ENCODE measurements at places on chromosomes 11 and 22.

- DNase-seq: no peak
- no peaks in the 10 kb centered on the region for H3K36me3 ChIP-seq
- no peaks in the 10 kb centered on the region for H3K4me1 ChIP-seq
Observed at GRCh38 chr11:131695889-131696429, 325.5 kb downstream of the NTM start.

DNA sequence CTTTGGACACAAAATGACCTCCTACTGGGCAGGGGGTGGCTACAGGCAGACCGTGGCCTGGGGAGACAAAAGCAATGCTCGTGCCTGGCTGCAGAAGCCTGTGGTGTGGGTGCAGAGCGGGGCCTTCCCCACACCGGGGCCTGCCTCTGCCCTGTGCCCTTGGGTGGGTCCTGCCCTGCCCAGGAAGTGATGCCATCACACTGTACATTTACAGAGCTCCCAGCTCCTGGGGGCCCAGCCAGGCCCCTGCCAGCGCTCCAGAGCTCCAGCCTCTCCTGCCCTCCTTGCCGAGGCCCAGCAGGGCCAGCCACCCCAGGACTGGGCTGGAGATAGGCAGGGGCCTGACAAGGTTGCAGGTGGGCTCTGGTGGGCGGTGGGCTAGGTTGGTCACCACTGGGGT, 40.1 kb downstream of the MUC5B start:
- H3K36me3 ChIP-seq: peaks cover 22% of the 10 kb centered on the region
- peak; percentile 33 for DNase-seq
- H3K27ac ChIP-seq: peak overlapping the region; percentile 75
- peaks cover 9% of the 10 kb centered on the region for H3K4me1 ChIP-seq

GRCh38 chr11:130781931-130782330, 134.3 kb downstream of the SNX19 start:
- H3K4me1 ChIP-seq: peaks cover 8% of the 10 kb centered on the region
- H3K36me3 ChIP-seq: no peaks in the 10 kb centered on the region
- no peak overlapping the region for H3K27ac ChIP-seq
- no peak for DNase-seq

GRCh38 chr11:111115890-111116289, 129.6 kb upstream of the POU2AF2 start:
- no peak for DNase-seq
- no peak overlapping the region for H3K27ac ChIP-seq
- no peaks in the 10 kb centered on the region for H3K36me3 ChIP-seq
- H3K4me1 ChIP-seq: no peaks in the 10 kb centered on the region
- H3K4me3 ChIP-seq: no peak overlapping the region

- H3K36me3 ChIP-seq: no peaks in the 10 kb centered on the region
- H3K4me1 ChIP-seq: no peaks in the 10 kb centered on the region
- DNase-seq: no peak
- no peak overlapping the region for H3K27ac ChIP-seq
- H3K27me3 ChIP-seq: no peaks in the 10 kb centered on the region
Observed at GRCh38 chr11:126898802-126899201, 101.8 kb downstream of the KIRREL3 start.

- peaks cover 85% of the 10 kb centered on the region for H3K36me3 ChIP-seq
- H3K27me3 ChIP-seq: no peaks in the 10 kb centered on the region
- DNase-seq: peak; percentile 36
- H3K4me3 ChIP-seq: peak overlapping the region; percentile 94
Observed at GRCh38 chr22:45163099-45163450, 650 bp upstream of the NUP50 start.

DNA sequence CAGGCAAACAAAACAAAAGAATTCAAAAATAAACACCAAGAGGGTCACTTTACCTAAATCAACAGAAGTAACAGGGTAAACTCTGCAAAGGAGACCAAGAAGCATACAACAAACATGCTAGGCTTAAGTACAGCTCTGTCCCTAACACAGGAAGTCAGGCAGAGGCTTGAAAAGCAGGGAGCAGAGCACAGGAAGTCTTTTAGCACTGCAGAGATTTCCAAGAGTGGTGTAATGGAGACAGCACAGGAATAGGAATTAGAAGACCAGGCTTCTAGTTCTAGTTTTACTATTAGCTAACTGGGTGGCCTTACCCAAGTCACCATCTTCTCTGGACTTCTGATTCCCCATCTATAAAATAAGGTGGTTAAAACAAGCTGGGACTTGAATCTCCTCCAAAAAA, 1.9 kb downstream of the RBFOX2 start:
- peaks cover 37% of the 10 kb centered on the region for H3K4me1 ChIP-seq
- no peak for DNase-seq
- H3K27ac ChIP-seq: no peak overlapping the region
- H3K4me3 ChIP-seq: peak overlapping the region; percentile 87
- H3K36me3 ChIP-seq: peaks cover 29% of the 10 kb centered on the region

DNA sequence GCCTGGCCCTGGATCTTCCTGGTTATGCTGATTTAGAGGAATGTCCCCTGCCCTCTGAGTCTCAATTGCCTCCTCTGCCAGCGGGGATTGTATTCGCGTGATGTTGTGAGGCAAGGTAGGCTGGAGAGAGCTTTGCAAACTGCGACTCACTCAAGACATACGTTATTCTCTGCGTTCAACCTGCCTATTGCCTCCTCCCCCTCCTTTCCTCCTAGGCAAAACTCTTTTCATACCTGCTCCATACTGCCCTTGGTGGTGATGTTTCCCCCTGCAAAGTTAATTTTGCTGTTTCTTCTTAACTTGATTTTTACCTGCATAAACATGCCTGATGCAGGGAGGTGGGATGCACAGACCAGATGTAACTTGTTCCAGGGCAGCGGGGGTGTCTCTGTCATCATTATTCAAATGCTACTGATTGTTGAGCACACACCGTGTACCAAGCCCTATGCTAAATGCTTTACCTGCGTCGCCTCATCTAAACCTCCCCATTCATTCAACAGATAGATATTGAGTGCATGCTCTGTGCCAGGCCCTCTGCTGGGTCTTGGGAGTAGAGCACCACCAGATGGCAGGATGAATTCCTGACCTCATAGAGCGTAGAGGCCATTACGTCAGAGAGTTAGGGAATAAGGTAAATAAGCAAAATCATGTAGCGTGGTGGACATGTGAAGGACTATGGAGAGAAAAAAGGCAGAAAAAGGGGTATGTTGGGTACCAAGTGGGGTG, 29.0 kb downstream of the SGSM1 start:
- no peak overlapping the region for H3K27ac ChIP-seq
- H3K4me3 ChIP-seq: no peak overlapping the region
- no peaks in the 10 kb centered on the region for H3K36me3 ChIP-seq

DNA sequence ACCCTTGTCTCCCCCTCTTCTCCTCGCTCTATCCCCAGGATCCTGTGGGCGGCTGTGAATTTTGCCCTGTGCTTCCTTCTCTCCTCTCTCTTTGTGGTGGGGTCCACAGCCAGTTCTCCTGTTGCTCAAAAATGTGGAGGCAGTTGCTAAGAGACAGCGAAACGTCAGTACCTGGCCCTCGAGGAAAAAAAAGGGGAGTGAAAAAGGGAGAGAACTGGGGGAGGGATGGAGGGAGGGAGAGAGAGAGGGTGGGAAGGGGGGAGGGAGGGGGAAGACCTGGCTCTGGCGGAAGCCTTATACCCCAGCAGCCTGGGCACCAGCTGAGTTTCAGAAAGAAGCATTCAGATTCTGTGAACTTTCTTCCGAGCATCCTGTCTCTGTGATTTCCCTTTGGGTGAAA, 2.1 kb upstream of the LRRC55 start:
- no peak overlapping the region for H3K4me3 ChIP-seq
- no peaks in the 10 kb centered on the region for H3K36me3 ChIP-seq
- no peak overlapping the region for H3K27ac ChIP-seq
- H3K27me3 ChIP-seq: peaks cover 37% of the 10 kb centered on the region
- no peak for DNase-seq

DNA sequence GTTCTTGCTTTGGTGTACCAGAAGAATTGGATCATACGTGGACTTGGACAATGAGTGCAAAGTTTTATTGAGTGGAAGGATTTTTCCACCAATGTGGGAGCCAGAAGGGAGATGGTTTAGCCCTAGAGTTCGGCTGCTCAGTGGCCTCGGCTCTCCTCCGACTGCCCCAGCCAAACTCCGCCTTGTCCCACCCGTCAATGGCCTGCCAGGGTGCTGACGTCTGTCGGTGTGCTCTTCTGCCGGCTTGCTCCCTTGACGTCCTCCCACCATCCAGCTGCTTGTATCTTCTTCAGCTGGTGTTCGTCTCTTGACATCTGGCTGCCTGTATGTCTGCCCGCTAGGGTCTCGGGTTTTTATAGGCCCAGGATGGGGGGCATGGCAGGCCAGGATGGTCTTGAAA, 154.8 kb downstream of the APOL5 start:
- H3K4me1 ChIP-seq: peaks cover 15% of the 10 kb centered on the region
- no peak overlapping the region for H3K4me3 ChIP-seq
- H3K27ac ChIP-seq: no peak overlapping the region
- H3K27me3 ChIP-seq: no peaks in the 10 kb centered on the region
- no peaks in the 10 kb centered on the region for H3K36me3 ChIP-seq

DNA sequence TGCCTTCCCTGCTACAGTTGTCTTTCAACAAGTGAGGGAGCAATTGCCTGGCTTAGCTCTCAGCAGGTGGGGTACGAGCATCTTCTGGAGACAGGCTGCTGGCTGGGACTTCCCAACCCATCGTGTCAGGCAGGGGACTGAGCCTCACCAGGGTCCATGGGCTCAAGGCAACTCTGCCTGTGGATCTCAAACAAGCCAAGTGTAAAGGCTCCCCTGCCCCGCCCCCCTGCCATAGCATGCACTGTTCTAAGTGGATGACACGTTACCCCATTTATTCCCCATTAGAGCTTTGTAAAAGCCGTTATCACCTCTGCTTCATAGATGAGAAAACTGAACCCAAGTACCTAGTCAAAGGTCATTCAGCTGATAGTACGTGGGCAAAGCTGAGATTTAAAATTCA, 222.9 kb downstream of the NTM start:
- no peak overlapping the region for H3K27ac ChIP-seq
- no peak for DNase-seq
- H3K36me3 ChIP-seq: no peaks in the 10 kb centered on the region
- H3K4me1 ChIP-seq: no peaks in the 10 kb centered on the region

DNA sequence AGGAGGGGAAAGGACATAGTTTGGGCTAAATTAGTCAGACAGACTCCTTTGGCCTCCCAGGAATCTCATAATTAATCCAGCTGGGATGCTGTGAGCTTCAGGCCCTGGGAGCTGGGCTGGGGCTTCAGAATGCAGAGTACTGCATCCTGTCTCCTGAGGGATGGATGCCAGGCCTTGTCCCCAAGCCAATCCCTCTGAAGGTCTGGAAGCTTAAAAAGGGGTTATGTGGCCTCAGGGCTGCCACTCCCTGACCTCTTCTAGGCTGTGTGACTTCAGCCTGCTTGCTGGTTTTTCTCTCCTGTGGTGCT, 6.9 kb upstream of the LRRC32 start:
- H3K27me3 ChIP-seq: peaks cover 69% of the 10 kb centered on the region
- H3K27ac ChIP-seq: no peak overlapping the region
- DNase-seq: no peak
- H3K36me3 ChIP-seq: no peaks in the 10 kb centered on the region
- no peaks in the 10 kb centered on the region for H3K4me1 ChIP-seq
- no peak overlapping the region for H3K4me3 ChIP-seq

DNA sequence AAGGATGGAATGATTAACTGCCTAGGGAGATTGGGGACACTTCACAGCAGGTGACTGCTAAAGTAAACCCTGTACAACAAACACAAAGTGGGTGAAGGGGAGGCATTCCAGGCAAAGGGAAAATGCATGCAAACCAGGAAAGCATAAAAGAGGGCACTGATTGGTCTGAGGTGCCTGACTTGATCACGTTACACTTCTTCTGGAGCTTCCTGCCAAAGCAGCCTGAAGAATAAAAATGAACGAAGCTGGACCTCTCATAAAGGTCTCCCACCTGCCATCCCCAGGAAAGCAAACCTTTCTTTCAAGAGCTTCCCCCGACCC, 46.7 kb upstream of the SCUBE2 start:
- peaks cover 34% of the 10 kb centered on the region for H3K4me1 ChIP-seq
- H3K27ac ChIP-seq: peak overlapping the region; percentile 8
- H3K36me3 ChIP-seq: peaks cover 9% of the 10 kb centered on the region
- no peak overlapping the region for H3K4me3 ChIP-seq
- no peak for DNase-seq

GRCh38 chr11:130431331-130431773, 2.9 kb upstream of the ADAMTS8 start:
- H3K4me1 ChIP-seq: no peaks in the 10 kb centered on the region
- H3K27ac ChIP-seq: no peak overlapping the region
- H3K27me3 ChIP-seq: peaks cover 38% of the 10 kb centered on the region
- peak; percentile 68 for DNase-seq
- no peaks in the 10 kb centered on the region for H3K36me3 ChIP-seq

DNA sequence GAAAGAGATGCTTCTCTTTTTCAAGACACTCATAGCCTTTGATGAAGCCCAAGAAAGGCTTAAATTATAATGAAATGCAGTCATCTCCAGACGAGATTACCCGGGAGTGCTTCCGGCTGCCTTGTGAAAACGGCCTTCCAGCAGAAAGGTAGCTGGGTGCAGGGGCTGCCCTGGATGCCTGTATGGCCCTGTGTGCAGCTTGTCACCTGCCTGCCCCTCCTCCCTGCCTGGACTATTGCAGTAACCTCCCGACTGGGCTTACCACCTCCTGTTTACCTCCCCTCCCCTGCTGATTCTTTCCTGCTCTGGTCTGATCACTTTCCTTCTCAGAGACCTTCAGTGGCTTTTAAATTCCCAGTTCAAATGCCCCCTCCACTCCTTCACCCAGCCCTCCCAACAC, 126.4 kb upstream of the SYT13 start:
- no peak overlapping the region for H3K27ac ChIP-seq
- H3K4me3 ChIP-seq: no peak overlapping the region
- no peak for DNase-seq
- peaks cover 11% of the 10 kb centered on the region for H3K27me3 ChIP-seq
- H3K4me1 ChIP-seq: no peaks in the 10 kb centered on the region
- no peaks in the 10 kb centered on the region for H3K36me3 ChIP-seq

GRCh38 chr11:2932850-2933251, 3.6 kb upstream of the PHLDA2 start:
- peaks cover 51% of the 10 kb centered on the region for H3K36me3 ChIP-seq
- H3K4me3 ChIP-seq: peak overlapping the region; percentile 12
- H3K27ac ChIP-seq: peak overlapping the region; percentile 73
- peak; percentile 60 for DNase-seq
- H3K27me3 ChIP-seq: no peaks in the 10 kb centered on the region

- H3K27me3 ChIP-seq: no peaks in the 10 kb centered on the region
- H3K4me3 ChIP-seq: no peak overlapping the region
- H3K4me1 ChIP-seq: peaks cover 19% of the 10 kb centered on the region
- no peaks in the 10 kb centered on the region for H3K36me3 ChIP-seq
- no peak for DNase-seq
Observed at GRCh38 chr11:122852074-122852795, 13.9 kb downstream of the CRTAM start.

DNA sequence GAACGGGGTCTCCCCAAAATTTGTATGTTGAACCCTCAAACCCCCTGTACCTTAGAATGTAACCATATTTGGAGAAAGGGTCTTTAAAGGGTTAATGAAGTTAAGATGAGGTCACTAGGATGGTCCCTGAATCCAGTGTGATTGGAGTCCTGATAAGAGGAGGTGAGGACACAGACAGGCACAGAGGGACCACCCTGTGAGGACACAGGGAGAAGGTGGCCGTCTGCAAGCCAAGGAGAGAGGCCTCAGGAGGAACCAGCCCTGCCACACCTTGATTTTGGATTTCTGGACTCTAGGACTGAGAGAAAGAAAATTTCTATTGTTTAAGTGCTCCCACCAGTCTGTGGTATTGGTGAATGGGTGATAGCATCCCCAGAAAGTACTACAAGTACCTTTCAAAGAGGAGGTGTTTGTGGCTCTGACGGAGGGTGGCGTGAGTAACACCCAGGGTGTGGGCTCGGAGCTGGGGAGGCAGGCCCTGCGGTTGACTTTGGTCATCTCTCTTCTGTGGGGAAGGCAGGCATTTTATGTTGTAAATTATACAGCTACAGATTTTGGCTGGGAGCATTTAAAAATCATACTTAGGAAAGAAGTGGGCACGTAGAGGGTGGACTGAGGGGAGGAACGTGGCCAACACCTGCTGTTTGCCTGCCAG, 13.8 kb downstream of the MRGPRF start:
- no peaks in the 10 kb centered on the region for H3K36me3 ChIP-seq
- H3K27me3 ChIP-seq: peaks cover 39% of the 10 kb centered on the region
- H3K27ac ChIP-seq: no peak overlapping the region
